ENCODE measurements at places on chromosomes 7 and 10.

DNA sequence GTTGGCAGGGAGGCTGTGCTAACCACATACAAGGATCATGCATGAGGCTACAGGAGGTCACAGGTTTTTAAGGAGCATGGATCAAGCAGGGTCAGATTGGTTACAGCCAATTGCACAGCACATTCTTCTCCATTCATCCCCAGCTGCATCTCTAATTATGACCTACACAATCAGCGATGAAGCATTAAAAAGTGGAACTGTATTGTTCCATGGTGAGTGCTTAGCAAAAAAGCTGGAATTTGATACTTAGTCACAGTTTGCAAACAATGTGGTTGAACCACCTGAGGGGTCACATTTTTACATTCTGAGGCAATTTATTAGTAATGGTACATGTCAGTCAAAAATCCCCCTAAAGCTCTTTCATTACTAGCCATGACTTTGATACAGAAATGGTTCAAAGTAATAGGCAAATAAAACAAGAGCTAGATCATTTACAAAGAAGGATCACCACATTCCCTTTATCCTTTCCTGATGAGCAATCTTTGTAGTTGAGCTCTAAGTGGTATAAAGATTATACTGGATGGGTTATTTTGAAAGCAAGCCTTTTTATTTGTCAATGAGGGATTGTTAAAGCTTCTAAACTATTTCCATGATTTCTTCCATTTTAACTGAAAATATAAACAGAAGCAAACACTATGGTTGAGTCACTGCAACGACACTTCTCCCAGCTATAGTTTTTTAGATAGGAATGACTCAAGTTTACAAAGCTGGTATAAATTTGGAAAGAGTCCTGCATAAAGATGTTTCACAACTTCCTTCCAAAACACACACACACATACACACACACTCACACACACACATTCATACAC is 217.8 kb upstream of the SEMA3A start:
- DNase-seq, result no peak

DNA sequence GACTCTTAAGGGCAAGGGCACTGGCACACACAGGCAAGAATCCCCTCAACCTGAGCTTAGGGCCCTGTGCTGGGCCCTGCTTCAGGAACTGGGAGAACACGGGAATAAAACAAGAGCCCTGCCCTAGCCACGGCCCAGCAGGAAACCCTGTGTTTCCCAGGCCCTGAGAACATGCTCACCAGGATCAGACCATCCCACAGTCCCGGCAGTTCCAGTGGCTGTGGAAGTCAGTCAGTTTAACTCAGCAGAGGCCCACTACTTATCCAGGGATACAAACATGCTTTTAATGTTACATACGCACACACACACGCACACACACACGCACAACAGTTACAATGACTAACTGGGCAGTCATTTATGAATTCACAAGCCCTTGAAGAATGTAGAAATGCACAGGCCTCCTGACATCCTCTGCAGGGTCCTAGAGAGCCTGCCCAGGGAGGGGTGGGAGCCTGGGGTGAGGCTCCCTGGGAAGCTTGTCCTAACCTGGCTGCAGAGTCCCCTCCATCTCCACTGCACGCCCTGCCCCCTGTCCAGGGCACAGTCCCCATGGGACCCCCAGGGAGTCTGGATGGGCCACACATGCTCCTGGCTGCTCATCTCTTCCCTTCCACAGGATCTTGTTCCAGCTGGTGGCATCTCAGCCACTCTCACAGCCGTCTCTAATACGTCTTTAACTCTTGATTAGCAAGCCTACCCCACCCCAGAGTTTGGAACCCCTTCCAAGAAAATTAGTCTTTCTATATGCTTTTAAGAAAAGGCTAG is 97.6 kb downstream of the TCERG1L start:
- no peak for DNase-seq

GRCh38 chr10:107477266-107477665 is 312.8 kb upstream of the SORCS1 start:
- DNase-seq, result no peak

GRCh38 chr7:156196649-156197048 is 384.4 kb upstream of the SHH start:
- no peak for DNase-seq

DNA sequence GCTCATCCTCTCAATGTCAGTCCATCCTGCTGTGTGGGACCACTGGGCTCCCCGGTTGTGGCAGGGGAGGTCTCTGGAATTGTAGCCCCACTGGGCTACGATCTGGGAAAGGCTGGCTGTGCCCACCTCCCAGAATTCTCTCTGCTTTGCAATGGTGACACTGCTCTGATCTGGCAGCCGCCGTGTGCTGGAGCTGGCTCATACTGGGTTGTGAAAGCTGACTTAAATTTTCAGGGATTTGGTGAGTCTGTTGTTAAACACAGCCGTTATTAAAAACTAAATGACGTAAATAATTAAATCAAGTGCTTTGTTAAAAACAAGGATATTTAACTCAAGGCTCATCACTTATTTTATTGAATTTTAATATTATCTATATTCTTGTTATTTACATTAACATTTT is 160.0 kb downstream of the TAX1BP1 start:
- DNase-seq, result no peak

- no peak for DNase-seq
These were observed 669.8 kb upstream of the ANKRD30A start for GRCh38 chr10:36455526-36456133.

GRCh38 chr10:104307576-104308438 is 30.5 kb downstream of the ITPRIP start:
- no peak for DNase-seq

DNA sequence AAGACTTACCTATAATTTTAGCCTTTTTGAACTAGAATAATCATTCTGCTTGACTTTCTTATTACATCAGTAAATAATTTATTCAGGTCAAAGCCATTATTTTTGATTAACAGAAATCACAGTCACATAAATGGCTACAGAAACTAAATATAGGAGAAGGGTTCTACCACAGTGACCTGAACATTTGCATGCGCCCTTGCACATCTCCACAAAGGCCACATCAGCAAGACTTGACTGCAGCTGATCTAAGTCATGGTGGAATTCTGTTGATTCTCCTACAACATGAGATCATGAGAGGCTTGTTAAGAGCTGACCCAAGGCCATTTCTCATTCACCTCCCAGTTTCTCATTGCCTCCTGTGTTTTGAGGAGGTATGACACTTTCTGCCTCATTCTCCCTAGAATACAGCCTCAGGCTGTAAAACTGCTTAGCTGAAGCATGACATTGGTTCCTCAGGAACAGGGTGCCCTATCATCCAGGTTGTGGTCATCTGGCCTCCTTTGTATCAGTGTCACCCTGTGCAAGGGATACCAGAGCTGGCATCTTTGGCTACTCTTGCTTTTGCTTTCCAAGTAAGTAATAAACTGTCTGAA is 6.7 kb upstream of the IMMP2L start:
- no peak for DNase-seq

DNA sequence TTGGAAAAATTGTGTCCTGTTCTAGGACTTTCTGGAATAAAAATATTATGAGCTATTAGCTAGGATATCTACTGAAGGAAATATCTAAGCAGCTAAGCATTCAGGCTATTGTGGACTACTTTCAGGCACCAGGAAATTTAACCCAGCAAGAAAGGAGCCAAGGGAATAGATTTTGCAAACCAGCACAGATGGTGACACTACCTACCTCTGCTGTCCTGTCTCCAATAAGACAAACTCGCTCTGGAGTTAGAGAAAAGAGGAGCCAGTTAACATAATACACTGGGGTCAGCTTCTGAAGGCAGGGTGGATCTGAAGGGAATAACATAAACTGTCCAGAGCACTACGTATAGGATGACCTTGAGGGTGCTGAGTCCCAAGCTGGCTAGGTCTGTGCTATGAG is 223.7 kb upstream of the PRSS58 start:
- no peak for DNase-seq

GRCh38 chr7:138208142-138208570 is 131.9 kb downstream of the AKR1D1 start:
- no peak for DNase-seq
